ENCODE measurements at places on chromosomes 11 and 22.

DNA sequence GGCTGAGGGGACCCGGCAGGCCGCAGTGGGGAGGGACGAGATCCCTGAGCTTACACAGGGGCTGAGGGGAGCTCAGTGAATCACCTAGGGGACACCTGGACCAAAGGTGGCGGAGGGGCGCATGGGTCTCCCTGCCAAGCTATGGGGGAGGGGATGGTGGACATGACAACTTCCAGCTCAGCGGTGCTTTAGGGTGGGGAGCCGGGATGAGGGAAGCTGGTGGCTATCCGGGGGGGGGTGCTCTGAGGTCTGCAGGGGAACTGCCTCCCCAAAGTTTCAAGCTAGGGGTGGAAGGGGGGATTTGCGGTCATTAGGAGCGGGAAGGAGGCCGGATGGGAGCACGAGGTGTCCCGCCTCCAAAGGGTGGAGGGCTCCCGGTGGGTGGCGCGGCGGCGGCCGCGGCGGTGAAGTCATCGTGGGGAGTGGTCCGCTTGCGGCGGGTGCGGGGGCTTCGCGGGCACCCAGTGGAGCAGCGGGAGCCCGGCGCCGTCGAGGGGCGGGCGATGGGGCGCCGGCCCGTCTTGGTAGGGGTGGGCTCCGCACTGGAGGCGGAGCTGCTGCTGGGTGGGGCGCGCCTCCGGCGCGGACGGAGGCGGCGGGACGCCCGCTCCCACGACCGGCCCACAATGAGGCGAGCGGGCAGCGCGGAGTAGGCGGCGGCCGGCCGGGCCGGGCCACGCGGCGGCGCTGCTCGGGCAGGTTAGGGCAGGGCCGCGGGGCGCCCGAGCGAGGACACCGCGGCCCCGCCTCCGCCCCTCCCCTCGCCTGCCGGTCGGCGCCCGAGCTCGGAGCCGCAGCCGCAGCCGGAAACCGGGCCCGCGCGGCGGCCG lies at the start of gene MICALL1:
TSS of gene MICALL1 (plus strand) at position 764 of the 830 bp plus-strand sequence. CDS start 126 bp downstream, outside the sequence.
- ATAC-seq: peak; percentile 85

- no peak for ATAC-seq
These were observed 7.6 kb downstream of the BRSK2 start for GRCh38 chr11:1397146-1397861.

DNA sequence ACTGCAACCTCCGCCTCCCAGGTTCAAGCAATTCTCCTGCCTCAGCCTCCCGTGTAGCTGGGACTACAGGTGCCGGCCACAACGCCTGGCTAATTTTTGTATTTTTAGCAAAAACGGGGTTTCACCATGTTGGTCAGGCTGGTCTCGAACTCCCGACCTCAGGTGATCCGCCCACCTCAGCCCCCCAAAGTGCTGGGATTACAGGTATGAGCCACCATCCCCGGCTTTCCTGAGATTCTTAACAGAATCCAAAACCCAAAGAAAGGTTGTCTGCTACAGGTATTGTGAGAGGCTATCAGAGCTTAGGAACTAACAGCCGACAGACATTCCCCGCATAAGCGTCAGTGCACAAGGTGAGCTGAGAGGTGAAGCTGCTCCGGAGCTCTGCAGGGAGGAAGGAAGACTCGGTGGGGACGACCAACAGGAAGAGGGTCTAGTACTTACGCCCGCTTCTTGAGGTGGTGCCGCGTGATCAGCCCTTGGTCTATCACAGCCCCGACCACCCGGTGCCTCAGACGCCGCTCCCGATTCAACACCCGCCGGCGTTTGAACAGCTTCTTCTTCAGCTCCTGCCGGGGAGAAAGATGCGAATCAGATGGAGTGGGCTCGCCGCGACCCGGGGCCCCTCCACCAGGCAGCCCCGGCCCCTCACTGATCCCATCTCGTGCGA lies 470 bp downstream of the C11orf98 start:
- peak; percentile 65 for ATAC-seq

GRCh38 chr11:95593111-95593510 lies 196.5 kb downstream of the FAM76B start:
- ATAC-seq: no peak

GRCh38 chr11:99555486-99555885 lies 534.7 kb downstream of the CNTN5 start:
- no peak for ATAC-seq

GRCh38 chr11:43942662-43943371 lies 380 bp downstream of the C11orf96 start:
- peak; percentile 6 for ATAC-seq

DNA sequence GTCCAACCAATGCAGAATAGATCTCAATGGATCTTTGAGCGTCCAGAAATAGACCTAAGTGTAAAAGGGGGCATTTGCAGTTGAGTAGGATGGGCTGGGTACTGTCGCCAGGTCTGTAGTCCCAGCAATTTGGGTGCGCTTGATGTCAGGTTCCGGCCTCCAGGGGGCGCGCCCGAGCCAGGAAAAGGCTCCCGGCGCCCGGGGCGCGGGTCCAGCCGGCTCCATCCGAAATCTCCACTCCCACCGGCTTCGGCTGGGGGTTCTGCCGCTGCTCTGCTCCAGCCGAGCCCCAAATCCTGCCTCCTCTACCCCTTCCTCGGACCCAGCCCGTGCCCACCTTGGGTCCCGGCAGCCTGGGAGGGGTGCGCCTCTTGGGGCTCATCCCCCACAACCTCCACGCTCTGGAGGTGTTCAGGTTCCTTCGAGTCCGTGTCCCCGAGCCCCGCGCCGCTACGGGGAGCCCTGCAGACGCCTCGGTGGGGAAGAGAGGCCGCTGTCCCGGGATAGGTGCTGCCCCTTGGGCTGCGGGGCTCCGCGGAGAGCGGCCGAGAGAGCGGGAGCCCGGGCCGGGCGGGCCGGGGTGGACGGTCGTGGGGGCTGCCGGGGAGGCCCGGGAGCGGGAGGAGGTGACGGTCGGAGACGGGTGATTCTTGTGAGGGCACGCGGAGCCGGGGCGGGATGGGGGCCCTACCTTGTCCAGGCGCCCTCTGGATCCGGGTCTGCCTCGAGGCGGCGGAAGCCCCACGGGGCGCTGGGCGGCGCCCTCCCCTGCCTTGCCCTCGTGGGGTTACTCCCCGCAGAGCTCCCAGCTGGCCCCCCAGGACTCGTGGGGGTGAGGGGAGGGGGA lies 13.0 kb upstream of the CYB5R3 start:
- ATAC-seq: peak; percentile 97

- peak; percentile 79 for ATAC-seq
These were observed 2.0 kb upstream of the PTDSS2 start for GRCh38 chr11:447923-448731.

GRCh38 chr11:109697140-109697843 lies 275.3 kb downstream of the C11orf87 start:
- peak; percentile 93 for ATAC-seq

- ATAC-seq: no peak
These were observed 659.4 kb downstream of the BRD1 start for GRCh38 chr22:49168219-49168813.

- no peak for ATAC-seq
These were observed 11.4 kb downstream of the EHF start for GRCh38 chr11:34632105-34632791.

DNA sequence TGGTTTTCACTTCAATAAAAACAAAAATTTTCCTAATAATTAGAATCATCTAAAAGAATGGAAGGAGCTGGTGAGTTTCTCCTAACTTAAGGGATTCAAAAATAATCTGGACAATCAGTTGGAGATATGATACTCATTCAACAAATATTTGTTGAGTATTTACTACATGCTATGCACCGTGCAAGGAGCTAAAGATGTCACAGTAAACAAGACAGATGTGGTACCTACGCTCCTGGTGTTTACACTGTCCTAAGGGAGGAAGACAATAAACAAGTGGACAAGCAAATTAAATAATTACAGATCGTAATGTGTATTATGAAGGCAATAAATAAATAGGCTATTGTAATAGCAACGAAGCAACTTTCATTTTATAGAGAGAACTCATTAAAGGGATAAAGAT lies 9.9 kb upstream of the SPON1 start:
- ATAC-seq: no peak

- no peak for ATAC-seq
These were observed 54.9 kb downstream of the GLYATL1 start for GRCh38 chr11:58994171-58994570.

- no peak for ATAC-seq
These were observed 75.8 kb downstream of the GAB2 start for GRCh38 chr11:78341841-78342240.
